ENCODE measurements at places on chromosomes 13 and 19.

DNA sequence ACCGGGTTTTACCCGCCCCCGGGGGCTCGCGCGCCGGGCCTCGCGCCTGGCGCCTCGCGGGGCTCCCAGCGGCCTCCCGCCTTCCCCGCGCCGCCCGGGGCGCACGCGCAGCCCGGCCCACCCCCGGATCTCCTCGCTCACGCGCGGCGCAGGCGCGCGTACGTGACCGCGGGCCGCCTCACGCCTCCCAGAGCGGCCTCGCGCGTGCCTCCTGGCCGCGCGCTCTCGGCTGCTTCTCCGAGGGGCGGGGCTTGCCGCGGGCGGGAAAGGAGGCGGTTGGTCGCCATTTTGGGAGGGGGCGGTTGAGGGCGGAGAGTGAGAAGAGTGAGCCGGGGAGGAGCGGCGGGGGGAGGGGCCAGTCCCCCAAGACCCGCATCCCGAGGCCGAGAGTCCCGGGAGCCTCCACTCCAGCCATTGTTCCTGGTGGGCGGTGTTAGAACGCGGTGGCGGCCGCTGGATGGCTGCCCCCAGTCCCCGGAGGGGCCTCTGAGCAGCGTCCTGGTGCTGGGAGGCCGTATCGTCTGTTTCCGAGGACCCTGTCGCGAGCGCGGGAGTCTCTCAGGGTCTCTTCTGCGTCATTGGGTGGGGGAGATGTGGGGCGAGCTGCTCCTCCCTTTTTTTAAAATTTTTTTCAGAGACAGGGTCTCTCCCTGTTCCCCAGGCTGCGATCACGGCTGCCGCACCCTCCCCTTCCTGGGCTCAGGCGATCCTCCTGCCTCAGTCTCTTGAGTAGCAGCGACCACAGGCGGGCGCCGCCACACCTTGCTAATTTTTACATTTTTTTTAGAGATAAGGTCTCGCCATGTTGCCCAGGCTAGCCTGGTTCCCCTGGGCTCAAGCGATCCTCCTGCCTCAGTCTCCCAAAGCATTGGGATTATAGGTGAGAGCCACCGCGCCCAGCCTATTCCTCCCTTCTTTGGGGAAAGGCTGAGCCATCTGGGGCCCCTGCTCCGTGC, at the start of gene ZNF541:
TSS of gene ZNF541 (minus strand) at position 78 of the 956 bp plus-strand sequence. CDS start 17,292 bp downstream, outside the sequence.
- DNase-seq: peak; percentile 56

DNA sequence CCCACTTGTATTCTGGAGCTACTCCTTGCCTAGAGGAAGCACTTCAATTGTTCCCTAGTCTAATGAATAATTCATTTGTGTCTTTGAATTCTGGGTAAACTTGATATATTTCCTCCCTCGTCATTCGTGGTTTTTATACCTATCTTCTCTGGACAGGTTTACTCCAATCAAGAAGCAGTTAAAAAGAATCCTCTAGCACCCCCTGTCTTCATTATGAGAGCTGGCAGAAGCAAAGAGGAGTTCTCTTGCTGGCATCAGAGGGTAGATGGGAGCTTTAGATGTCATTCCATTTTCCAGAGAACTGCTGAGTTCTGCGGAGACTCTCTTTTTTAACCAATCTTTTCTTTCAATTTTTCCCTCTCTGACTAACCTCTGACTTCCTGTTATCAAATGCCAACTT, 627.7 kb downstream of the FGF9 start:
- no peak for DNase-seq

DNA sequence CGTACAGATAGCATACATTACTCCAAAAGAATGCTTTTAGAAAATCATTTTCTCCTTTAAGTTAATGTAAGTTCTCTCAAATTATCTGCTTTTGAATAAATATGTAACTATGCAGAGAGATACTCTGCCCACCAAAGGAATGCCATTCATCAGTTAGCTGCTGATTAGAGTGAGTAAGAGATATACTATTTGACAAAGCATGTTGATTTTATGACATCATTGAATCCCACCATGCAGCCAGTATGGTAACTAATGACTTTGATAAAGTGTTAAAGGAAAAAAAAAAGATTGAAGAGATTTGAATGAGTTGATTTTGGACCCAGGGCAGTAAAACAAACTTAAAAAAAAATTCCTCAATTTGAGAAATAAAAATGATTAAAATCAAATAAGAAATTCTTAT, 521.5 kb downstream of the SLITRK6 start:
- DNase-seq: no peak

DNA sequence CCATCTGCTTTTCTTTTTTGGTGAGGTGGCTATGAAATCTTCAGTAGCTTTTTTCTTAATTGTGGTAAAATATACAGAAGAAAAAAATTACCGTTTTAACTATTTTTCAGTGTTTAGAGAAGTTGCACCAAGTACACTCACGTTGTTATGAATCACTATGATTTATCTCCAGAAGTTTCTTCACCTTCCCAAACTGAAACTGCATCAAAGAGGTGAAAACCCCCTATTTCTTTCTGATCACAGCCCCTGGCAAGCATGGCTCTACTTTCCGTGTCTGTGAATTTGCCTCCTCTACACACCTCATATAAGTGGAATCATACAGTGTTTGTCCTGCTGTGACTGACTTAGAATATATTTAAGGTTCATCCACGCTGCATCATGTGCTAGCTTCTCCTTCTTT, 15.6 kb upstream of the SIGLEC10 start:
- DNase-seq: no peak

DNA sequence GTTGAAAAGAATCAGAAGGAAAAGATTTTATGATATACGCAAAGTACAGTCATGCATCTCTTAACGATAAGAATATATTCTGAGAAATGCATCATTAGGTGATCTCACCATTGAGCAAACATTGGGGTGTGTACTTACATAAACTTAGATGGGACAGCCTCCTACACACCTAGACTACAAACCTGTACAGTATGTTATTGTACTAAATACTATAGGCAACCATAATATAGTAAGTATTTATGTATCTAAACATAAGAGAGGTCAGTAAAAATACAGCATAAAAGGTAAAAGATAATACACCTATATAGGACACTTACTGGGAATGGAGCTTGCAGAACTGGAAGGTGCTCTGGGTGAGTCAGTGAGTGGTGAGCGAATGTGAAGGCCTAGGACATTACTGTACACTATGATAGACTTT, 254.6 kb downstream of the SPRY2 start:
- peak; percentile 48 for DNase-seq

All from left colon (tissue), 2 donors.